ENCODE measurements at places on chromosomes 1 and 21.

DNA sequence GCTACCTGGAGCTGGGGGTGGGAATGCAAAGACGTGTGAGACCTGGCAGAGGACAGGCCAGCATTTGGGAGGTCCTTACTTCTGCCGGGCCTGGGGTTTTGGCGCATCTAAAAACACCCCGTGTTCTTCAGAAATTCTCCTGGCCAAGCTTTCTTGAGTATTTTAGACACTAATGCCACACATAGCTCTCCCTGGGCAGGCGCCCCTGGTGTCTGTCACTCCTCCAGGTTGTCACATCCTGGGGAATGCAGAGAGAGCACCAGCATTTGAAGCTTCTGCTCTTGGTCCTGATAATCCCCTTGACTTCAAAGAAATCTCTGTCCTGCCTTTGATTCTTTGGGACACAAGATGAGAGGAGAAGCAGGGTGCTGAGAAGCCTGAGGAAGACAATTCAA lies 6.0 kb downstream of the CAPN9 start:
- no peak for DNase-seq

- DNase-seq: no peak
Observed at GRCh38 chr1:201261771-201262547, 21.3 kb upstream of the PKP1 start.

DNA sequence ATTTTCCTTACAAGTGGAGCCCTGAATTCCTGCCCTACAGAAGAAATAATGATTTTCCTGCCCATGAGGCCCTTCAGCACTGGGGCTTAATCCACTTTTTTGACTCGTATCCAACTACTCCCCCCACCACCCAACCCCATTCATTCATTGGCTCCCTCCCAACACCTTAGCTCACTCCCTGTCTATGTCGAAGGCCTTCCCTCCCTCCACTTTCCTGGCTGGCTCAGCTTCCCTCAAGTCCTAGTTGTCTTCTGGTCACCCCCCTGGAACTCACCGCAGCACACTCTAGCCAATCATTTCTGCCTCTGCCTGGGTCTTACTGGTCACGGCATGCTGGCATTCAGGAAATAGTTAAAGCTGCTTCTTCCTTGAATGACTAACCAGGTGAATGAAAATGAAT lies 118.9 kb downstream of the PGBD5 start:
- no peak for DNase-seq

DNA sequence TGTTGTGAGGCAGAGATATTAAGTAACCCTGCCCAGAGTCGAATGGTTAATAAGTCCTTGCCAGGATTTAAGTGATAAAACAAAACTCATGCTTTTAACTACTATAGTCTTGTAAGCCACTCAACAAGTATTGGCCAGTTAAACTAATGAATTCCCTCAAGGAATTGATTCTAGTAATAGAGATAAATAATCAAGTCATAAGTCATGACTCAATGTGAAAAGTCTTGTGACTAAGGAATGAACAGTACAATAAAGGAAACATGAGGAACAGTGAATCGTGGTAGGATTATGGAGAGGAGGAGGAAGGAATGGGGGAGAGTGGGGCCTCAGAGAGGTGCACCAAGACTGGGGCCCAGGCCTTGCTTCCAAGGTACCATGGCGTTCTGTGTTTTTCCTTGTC lies 104.7 kb downstream of the FGGY start:
- DNase-seq: no peak

GRCh38 chr1:218886101-218886871 lies 287.4 kb upstream of the LYPLAL1 start:
- no peak for DNase-seq

DNA sequence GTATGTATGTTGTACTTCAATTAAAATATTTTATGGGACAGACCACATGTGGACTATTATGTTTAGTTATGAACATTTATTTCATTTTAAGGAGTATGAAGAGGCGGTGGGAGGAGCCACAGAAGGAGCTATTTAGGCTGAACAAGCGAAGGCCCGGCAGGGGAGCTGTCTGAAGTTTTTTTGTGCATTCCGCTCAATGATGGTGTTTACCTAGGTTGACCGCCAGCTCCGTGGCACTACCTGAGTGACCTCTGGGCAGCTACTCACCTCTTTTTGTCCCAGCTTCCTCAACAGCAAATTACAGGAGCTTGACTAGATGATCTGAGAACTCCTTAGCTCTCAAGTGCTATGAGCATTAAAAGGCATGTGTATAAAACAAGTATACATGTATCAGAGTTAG lies 32.7 kb upstream of the C1orf198 start:
- DNase-seq: no peak

DNA sequence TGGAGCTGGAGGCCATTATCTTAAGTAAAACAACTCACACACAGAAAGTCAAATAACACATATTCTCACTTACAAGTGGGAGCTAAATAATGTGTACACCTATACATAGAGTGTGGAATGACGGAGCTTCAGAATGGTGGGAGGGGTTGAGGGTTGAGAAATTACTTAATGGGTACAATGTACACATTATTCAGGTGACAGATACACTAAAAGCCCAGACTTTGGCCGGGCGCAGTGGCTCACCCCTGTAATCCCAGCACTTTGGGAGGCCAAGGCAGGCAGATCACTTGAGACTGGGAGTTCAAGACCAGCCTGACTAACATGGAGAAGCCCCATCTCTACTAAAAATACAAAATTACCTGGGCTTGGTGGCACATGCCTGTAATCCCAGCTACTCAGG lies 24.9 kb upstream of the LRIG2 start:
- no peak for DNase-seq
